ENCODE measurements at places on chromosomes 4 and X.

DNA sequence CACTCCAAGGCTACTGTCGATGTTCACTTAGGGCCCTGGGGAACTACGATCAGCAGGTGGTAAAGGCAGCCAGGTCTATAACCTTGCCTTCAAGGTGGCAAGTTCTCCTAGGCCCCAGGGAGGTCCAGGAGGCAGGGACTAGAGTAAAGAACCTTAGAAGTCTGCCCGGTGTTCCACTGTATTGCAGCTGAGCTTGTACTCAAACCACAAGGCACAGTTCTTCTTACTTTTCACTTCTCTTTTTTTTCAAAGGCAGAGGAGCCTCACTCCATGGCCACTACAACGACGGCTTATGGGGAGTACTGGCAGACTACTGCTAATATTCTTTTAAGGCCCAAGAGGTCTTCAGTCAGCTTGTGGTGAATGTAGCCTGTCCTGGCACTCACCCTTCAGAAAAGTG, 78.8 kb upstream of the GPR174 start:
- DNase-seq: no peak

DNA sequence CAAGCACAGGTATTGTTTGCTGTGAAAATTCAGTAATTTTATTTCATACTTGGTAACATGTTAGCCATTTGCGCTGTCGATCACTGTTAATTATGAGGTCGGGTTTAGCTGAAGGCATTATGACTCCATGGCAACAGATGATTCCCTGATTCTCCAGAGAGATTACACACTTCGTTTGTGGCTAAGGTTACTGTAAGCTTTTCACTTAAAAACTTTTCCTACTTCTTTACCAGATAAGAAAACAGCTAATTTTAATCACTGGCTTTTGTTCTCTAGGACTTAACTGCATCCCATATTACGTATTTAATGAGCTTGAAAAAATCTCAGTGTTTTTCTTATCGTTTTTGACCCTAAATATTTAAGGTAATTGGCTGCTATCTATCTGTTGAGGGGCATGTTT, 2.1 kb downstream of the GSTCD start:
- DNase-seq: no peak

GRCh38 chr4:138596896-138597295, 354.7 kb upstream of the SLC7A11 start:
- DNase-seq: no peak

DNA sequence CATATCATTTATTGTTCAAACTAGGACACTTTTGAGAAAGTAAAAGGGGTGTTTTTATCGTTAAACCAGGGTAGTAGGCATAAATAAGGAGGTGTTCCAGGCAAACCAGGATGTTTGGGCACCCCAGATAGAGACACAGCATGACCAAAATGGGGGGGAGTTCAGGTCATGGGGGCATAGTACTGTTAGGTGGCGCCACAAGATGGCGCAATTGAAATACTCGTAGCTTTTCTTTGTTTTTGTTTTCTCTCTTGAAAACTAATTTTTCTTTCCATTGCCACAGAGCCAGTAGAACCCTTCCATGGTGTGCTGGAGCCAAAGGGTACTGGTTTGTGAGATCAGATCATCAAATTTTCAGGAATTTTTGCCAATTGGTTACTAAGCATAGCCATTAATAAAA, 283.4 kb downstream of the BCOR start:
- no peak for DNase-seq

DNA sequence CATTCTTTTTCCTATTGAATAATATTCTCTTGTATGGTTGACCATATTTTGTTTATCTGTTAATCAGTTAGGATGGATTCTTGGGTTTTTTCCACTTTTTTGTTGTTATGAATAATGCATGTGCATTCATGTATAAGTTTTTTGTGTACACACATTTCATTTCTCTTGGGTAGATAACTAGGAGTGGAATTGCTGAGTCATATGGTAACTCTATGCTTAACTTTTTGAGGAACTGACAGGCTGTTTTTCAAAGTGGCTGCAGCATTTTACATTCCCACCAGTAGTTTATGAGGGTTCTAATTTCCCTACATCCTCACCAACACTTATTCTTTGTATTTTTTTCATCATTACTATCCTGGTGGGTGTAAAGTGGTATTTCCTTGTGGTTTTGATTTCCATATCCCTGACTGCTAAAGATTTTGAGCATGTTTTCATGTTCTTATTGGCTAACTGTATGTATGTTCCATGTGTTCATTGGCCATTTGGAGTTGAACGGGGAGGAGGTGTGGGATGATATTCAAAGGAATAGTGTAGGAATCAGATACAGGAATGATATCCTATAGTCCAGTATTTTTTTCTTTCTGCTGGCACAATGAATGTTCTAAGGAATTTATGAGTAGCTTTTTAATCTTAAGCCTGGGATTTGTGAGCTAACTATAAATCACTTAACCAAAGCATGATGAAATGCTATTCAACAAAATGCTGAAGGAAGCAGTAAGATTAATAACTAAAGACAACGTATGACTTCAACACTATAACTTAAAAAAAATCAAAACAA, 114.3 kb downstream of the AMELX start:
- no peak for DNase-seq

GRCh38 chr4:182189103-182189878, 53.9 kb upstream of the TENM3 start:
- DNase-seq: no peak
